NCI-H345 (cell line): ENCODE measurements at places on chromosomes 11 and 22.

- DNase-seq = no peak
Measured at GRCh38 chr11:106553304-106553703, 465.0 kb downstream of the GUCY1A2 start.

GRCh38 chr11:18588297-18589252 is at the start of gene UEVLD:
TSS of gene UEVLD (minus strand) at chr11:18588734. CDS start at chr11:18588654, 80 bp downstream.
- DNase-seq = peak; percentile 81

DNA sequence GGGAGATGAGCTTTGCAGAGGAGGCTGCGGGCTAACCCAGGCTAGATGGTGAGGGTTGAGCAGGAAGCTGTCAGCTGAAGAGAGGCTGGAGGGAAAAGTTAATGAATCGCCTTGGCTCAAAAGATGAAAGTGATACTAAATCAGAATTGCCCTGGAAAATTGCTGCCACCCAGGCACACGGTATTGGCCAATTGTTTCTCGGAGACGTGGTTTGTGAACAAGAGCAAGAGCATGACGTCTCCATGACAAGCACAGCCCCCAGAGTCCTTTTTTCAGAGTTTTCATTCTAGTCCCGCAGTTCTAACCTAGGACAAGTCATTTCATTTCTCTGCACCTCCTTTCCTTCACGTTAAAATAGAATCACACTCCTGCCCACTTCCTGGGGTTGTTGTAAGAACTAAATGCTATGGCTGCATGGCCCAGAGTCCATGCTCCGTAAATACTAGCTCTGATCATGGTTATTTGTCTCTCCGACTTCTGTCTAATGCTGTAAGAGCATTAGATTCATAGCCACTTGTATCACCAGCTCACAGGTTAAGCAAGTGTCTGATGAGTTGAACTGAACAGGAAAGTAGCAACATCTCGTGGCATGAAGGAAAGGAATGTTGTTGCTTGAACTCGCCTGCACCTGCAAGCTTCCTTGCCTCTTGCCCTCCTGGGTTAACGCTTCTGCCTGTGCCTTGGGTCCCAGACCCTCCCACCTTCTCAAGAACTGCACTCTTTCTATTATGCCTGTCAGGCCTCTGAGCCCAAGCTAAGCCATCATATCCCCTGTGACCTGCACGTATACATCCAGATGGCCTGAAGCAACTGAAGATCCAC is 33.8 kb upstream of the NUP50 start:
- no peak for DNase-seq

GRCh38 chr11:57071829-57072228 is 83.1 kb downstream of the OR5AK2 start:
- DNase-seq = no peak

DNA sequence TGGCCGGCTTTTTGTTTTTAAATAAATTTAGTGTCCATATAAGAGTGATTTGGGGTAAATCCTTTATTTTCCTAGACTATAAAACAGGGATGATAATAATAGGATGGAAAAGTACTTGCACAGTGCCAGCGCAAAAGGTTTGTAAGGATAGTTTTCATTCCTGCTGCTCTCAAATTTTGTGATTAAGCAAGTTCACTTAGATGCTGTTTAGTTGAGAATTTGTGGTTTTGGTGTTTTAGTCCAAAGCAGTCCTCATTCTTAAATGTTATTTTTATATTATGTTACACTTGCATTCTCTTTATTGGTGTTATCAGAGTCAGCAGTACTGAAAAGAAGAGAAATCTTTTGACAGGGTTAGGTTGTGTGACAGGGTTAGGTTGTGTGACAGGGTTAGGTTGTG is 47.9 kb downstream of the PPP6R3 start:
- DNase-seq = no peak

GRCh38 chr11:118605116-118605867 is 2.1 kb upstream of the PHLDB1 start:
- no peak for DNase-seq
